ENCODE measurements at places on chromosomes 4 and X.

DNA sequence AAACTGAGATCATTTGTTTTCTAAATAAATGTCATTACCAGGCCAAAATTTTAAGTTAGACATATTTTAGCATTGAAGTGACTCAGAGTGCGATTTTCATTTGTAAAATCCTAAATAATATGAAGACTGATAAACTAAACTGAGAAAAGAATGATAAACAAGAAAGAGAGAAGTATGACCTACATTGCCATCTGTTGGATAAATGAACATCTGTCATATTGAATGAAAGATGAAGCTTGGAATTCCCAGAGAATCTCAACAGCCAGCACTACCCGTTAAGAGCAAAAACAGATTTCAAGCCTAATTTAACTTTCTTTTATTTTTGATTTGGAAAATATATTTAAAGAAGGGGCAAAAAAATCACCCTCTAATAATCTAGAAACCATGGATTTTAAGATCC lies 591.0 kb upstream of the ATOH1 start:
- DNase-seq, result no peak

DNA sequence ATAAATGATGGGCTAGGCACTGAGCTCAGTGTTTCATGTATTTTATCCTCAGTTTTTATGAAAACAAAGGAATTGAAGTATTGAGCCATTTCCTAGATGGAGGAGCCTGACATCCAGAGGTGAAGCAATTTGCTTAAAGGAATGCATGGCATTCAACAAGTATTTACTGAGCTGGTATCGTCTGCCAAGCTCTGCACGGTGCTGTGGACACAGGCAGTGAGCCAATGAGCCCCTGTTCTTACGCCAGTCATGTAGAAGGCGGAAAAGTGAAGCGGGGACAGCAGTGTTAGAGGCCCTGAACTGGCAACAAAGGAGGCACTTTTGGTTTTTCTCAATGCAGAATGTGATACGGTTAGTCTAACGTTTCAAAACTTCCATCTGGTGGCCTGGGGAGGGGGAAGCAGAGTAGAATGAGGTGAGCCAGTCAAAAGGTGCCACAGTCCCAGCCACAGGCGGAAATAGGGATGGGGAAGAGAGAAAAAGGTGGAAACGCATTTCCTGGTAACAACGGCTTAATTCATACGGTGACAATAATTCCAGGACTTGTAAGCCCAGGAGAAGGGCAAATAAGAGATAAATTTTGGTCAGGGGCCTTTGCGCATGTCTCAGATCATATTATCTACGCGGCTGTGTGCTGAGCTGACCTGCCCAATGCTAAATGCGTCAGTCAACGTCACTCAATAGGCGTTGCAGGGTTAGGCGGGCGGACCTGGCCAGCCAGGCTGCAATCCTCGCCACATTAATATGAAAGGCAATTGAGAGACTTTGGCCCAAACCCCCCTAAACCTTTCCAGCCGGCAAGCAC lies 133.9 kb downstream of the AFAP1 start:
- no peak for DNase-seq

DNA sequence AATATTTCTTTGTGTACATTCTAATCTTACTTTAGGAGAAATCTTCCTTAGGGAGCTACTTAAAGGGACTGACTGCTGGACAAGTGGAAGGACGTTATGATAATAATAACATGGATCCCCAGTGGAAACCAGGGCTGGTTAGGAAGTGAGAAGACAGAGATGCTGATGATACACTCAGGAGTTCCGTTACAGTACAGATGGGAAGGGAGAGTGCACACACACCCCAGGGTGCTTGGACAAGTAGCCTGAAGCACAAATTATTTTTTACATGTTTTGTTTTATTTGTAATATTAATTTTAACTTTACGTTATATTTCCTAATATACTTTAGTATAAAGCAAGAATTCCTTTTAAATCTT lies 84.1 kb downstream of the BMPR1B start:
- no peak for DNase-seq

- no peak for DNase-seq
Measured at GRCh38 chrX:40310447-40310846, 212.7 kb upstream of the BCOR start.

GRCh38 chr4:151811403-151811802 lies 50.6 kb upstream of the GATB start:
- no peak for DNase-seq
